ENCODE measurements at places on chromosomes 12 and 14.

DNA sequence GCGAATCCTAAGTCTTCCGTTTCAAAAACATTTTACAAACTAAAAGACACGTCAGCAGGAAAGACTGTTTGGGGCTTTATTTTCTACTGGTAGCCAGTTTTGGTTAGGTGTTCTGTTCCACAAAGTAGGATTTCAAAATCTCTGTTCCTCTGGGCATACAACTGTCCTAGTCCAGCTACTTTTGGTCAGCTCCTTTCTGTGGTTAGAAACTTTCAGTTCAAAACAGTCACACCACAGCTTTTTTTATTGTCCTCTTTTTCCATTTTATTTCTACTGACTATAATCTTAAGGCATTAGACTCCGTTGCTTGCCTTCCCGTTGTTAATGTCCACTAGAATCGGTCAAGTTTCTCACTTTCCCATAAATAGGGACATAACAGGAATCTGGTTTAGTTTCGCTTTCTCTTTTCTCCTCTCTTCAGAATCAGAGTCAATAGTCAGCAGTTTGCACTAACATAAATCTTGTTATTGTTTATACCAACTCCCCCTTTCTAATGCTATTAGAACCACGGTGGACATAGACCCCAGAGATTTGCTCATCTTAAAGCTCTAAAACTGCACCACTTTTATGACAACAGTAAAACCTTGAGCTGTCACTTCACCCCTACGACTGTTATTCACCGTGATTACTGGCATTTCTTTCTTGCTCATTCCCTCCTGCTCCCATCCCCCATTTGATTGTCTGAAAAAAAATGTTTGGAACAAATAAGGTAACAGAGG is 41.5 kb upstream of the NPAS3 start:
- no peak for DNase-seq

GRCh38 chr12:85393606-85394005 is 113.6 kb downstream of the ALX1 start:
- DNase-seq, result no peak

DNA sequence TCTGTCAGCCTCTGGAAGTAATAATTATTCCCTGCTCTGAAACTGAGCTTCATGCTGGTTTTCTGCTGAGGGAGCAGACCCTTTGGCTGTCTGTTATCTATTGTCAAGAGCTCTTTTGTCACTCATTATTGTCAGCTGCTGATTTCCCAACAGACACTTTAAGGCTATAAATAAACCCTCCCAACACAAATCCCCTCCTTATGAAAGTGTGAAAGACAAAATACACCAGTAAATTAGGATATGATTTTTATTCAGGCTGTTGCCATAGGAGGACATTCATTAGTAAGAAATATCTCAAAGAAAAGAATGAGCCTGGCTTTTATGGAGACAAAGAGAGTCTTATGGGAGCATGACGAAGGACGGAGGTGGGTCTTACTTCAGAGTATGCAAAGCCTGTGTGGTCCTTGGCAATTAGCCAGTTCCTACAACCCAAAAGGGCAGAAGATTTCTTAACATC is 180.8 kb downstream of the CRADD start:
- DNase-seq, result no peak

DNA sequence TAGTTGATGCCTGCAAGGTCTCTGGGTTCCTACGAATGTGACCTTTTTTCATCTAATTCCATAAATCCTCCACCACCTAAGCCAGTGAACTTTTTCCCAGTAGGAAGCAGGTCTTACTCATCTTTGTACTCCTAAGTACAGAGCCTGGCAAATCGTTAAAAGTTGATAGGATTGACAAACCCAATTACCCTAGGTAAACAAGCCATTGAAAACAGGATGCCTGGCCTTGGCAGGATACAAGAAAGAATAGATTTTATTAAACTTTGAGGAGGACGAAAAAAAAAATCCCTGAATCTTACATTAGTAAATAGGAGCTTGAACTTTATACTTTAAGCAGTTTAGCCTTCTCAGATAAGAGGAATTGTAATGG is 5.6 kb downstream of the TBPL2 start:
- DNase-seq, result no peak

DNA sequence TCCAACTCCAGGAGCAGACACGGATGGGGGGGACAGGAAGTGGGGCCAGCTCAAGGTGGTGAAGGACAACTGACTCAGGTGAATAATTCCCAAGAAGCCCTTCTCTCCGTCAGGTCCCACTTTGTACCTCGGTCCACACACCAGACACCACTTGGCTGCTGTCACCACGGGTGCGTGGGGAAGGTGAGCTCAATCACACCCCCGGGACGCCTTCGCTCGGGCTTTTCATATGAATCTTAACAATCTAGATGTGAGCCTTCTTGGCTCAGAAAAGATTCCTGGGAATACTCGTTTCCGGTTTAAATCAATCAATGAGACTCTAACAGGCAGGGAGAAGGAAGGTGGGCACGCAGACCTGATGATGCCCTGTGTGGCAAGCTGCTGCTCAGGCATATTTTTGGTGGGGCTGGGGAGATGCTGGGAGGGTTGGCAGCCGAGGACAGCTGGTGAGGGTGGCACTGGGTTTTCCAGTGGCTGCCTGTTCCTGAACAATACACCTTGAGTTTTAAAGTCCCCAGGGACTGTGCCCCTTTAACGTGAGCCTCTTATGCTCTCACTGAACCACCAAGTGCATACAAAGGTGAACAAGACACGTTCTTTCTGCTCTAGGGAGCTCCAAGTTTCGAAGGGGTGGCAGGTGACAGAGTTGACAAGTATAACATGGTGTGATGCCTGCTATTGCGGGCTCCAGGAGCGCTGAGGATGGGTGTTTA is 5.1 kb downstream of the TESC start:
- no peak for DNase-seq

DNA sequence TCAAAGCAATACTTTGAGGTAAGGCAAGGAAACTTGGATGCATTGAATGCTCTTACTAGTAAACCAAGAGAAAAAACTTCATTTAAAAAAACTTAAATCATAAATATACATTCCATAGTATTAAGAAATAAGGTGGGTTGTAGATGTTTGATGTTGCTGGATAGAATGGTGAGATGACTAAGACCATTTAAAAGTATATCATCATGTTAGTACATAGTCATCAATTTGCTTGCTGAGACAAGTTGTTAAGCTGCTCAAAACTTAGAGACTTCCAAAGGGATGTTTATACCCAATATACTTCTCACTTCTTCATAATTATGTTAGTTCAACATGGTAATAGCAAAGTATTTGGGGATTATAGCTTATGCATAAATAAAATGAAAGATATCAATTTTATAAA is 675.5 kb upstream of the MGAT4C start:
- no peak for DNase-seq

GRCh38 chr12:28390761-28391385 is 200.6 kb downstream of the CCDC91 start:
- no peak for DNase-seq

GRCh38 chr12:121903202-121903601 is 14.6 kb downstream of the PSMD9 start:
- DNase-seq, result no peak

DNA sequence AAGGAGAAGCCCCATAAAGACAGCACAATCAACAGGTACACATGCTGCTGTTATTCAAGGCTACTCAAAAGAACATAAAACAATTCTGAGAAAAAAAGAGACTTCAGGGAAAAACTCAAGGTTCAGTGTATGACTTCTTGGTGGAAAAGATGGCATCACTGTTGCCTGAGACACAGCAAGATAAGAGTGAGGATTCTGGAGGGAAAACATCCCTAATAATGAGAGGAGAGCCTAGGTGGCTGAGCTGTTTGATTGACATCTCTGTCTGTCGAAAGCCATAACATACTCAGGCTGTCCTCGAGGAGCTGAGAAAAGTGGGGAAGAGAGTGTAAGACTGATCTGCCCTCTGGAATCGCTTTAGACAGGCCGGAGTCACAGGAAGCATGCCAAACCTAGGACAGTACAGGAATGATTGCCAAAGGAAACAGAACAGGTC is 193.4 kb upstream of the AMIGO2 start:
- no peak for DNase-seq

DNA sequence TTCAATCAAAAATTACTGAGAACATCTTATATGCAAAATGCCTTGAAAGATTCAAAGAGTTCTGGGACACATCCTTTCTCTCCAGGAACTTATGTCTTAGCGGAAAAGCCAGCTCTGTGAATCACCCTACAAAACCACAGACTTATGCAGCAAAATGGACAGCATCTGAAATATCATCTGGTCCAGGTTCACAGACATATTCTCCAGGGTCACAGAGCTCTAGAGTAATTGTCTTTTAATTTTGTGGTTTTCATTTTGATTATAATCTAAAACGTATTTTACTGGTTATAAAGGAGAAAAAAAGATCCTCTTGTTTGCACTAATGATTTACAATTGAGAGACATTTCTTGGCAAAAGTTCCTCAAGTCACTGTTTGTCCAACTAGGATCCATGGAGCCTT is 246.2 kb downstream of the MSRB3 start:
- DNase-seq, result no peak

- no peak for DNase-seq
Observed at GRCh38 chr14:25488961-25489360, 439.0 kb upstream of the STXBP6 start.

GRCh38 chr12:85516667-85517325 is 236.8 kb downstream of the ALX1 start:
- DNase-seq, result no peak

- no peak for DNase-seq
Observed at GRCh38 chr14:35197015-35197414, 74.7 kb downstream of the PRORP start.

- no peak for DNase-seq
Observed at GRCh38 chr14:82403987-82404386, 870.3 kb upstream of the SEL1L start.

GRCh38 chr12:24025153-24025798 is 75.8 kb upstream of the SOX5 start:
- no peak for DNase-seq

DNA sequence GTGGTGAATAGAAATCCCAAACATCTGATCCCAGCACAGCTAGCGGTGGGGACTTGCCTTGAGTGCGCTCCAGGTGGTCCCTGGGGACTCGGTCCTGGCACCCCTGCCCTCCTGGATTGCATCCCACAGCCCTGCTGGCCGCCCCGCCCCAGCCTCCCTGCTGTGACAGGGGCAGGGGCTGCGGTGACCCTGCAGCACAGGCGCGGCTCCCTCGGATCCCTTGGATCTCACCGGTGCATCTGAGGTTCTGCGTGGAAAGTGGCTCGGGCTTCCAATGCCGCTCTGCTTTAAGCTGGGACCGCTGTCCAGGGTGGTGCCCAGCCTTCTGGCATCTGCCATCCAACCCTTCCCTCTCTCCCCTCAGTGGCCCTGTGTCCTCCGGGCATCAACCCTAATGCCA is 16.0 kb downstream of the ANKRD9 start:
- no peak for DNase-seq

DNA sequence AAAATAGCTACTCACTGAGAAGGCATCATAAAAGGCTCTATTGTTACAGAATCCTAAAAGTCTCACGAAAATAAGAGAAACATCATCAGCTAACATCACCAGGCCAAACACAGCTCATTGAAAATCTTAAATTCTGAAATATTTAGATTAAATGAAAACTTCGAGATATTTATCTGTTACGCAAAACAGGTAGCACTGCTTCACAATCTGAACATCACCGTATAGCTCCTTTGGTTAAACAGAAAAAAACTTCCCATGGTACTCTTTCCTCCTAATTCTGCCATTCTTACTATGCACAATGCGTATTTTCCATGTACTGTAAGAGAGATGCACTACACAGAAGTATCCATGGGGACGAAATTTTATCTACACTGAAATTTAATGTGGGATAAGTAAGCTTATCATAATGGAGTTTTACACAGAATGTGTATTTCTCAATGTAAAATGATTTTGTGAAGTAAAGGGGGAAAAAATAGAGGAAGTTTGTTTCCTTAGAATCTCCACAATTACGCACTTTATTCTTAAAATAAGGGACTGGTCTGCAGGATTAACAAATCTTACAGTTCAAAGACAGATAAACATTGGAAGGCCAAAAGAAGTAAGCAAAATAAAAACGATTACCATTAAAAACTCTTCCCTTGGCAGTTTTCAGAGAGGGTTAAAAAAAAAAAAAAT is 1.9 kb downstream of the SGPP1 start:
- no peak for DNase-seq

- no peak for DNase-seq
Observed at GRCh38 chr14:50559990-50560930, at the start of gene ATL1. Gene ATL1, plus strand, starts transcription at chr14:50560145. Its CDS starts 121 bp downstream, at chr14:50560266.
